ENCODE measurements at places on chromosomes 11 and 22. TPM values are rescaled to one million over a fixed set of nuclear protein-coding genes. Genes with fewer than 3 reads are reported as not detected.
A peak's percentile ranks its signal among the peaks of the same experiment; 100 is the strongest.

DNA sequence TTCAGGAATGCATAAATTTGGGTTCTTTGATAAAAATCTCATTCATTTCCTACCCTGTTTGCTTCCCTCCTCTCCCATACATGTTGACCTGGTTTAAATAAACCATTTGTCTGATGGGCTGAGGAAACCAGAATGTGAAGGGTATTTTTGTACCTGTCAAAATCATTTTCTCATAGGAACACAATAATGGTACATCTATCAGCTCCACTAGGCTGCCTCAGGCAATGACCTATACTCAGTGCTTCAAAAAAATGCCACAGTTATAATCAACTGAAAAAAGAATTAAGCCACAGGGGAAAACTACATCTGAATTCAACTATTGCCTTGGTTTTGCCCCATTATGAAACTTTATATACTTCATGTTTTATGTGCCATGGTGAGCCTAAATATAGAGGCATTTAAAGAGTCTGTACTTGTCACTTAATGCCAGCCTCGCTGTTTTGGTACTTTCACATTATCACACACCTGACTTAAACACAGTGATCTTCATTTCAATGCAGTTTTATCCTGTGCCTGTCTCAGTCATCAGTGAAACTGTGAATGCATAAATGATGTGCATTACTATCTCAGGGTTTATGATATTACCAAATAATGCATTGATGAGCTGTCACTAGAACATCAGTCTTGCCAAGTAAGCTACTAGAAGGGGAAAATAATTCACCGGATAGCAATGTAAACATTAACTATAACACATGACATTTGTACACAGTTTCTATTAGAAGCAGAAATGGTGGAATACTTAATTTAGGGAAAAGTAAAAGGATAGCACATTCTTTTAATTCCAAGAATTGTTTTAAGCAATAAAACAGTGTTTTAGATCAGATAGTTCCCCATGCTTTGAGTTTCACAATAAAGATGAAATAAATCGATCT is 92.7 kb downstream of the MSANTD4 start:
- DNase-seq: no peak

- peak; percentile 38 for DNase-seq
Measured at GRCh38 chr22:30602049-30602448, 4.9 kb upstream of the TCN2 start.

DNA sequence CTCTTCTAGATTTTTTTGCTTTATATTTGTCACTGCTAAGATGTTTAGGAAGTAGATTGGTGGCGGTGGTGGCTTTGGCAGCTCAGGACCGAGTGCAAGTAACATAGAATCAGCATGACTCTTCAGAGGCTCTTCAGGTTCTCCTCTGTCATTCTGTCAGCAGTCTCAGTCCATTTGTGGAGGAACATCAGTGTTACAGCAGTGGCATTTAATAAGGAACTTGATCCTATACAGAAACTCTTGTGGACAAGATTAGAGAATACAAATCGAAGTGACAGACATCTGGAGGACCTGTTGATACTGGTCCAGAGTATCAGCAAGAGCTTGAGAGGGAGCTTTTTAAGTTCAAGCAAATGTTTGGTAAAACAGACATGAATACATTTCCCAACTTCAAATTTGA is 82.2 kb upstream of the GNAZ start:
- no peak for DNase-seq

- DNase-seq: no peak
Measured at GRCh38 chr22:43432883-43433415, 21.1 kb downstream of the MPPED1 start.

- DNase-seq: peak; percentile 43
Measured at GRCh38 chr22:17639247-17639741, 737 bp downstream of the BCL2L13 start.

GRCh38 chr11:120310870-120311269 is 14.2 kb upstream of the TLCD5 start:
- DNase-seq: no peak

GRCh38 chr11:1750481-1750839 is at the start of gene IFITM10:
IFITM10 (minus strand) TSS chr11:1750595; CDS start chr11:1750442, 153 bp downstream.
- DNase-seq: no peak

DNA sequence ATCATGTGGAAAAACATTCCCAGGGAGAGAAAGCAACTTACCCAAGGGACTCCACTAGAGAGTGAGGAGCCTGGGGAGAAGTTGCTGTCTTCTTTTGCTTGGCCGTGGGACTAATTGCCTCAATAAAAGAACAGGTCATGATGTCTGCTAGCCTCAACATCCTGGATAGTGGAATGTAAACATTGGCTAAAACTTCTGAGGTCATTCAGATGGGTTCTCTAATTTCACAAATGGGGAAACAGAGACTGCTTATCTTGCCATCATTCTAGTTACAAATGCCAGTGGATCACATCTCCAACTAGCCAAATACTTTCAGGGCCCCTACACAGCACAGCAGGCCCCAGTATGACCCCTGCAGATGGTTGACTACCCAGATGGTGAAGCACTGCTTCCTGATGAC is 28.4 kb upstream of the PAMR1 start:
- no peak for DNase-seq

- no peak for DNase-seq
Measured at GRCh38 chr22:22769434-22770279, 118.0 kb upstream of the IGLL5 start.

- no peak for DNase-seq
Measured at GRCh38 chr11:19803506-19803998, 90.9 kb downstream of the NAV2 start.

DNA sequence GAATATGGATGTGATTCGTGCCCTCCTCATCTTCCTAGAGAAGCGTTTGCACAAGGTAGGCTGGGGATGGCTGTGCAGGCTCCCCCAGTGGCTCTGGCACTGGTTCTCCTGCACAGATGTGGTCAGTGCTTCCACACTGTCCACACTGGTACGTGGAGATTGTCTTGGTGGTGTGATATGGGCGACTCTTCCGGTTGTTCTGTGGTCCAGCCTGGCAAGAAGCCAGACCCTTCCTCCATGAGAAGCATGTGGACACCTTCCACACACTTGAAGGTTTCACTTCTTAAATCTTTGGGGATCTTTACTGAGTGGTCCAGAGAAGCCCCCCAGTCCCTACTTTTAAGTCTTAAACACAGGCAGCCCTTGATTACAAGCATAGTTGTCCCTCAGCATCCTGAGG is 3.8 kb downstream of the RIC8A start:
- no peak for DNase-seq

DNA sequence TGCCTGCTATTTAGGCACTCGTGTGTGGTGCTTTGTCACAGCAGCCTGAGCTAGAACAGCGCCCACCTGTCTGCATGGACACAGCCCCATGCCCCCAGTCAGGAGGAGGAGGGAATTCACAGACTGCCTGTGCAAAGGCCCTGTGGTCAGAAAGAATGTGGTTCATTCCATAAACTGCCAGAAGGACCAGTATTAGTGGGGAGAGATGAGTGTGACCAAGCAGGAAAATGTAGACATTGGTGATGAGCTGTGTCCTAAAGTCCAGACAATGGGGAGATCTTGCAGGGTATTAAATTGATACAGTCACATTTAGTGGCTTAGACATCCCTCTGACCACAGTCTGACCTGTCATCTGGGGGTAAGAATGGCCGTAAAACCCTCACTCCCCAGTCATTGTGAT is 83.7 kb upstream of the LINC01488 start:
- no peak for DNase-seq

- DNase-seq: peak; percentile 14
Measured at GRCh38 chr11:92253421-92253820, 28.8 kb downstream of the FAT3 start.

DNA sequence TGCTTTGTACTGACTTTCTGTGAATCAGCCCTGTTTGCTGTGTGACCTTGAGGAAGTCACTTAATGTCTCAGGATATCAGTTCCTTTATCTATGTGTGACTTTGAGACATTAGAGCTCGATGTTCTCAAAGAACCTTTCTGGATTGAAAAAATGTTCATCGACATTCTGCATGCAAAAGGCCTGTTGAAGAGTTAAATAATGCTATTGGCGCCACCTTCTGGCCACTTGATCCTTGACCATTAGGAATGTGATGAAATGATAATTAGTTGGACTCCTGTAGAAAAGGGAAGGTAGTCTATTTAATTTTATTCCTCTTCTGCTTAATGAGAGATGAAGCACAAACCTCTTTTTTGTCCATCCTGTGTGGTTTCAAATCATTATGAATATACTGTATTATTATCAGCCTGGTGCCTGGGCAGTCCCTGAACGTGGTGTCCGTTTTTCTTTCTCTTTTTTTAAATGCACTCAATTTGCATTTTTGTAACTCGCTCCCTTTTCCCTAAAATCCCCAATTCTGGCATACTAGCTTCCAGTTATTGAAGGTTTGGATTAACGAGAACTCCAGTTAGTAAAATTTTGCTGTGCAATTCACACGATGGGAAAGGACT is 20.7 kb downstream of the ELF5 start:
- DNase-seq: peak; percentile 76

GRCh38 chr11:75152090-75152489 is 1.2 kb downstream of the SLCO2B1 start:
- no peak for DNase-seq

GRCh38 chr11:34050581-34051348 is 766 bp upstream of the CAPRIN1 start:
- no peak for DNase-seq

DNA sequence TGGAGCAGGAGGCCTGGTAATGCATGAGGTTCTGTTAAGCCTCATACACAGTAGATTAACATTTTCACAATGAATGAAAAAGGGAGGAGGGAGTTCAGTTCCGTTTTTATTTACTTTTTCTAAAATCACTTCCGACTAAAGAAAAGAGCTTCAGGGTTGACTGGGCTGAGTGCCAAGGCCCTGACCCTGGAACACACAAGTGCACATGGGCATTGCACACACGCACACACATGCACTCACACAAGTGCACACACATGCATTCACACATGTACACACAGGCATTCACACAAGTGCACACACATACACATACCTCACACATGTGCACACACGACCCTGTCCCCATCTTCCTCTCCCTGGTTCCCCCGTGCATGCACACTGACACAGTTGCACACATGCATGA is 303.3 kb downstream of the BRD1 start:
- no peak for DNase-seq

- peak; percentile 18 for DNase-seq
Measured at GRCh38 chr22:29269731-29270474, 1.8 kb downstream of the EWSR1 start.

GRCh38 chr22:29427176-29427760 is 11.1 kb upstream of the RFPL1 start:
- no peak for DNase-seq

DNA sequence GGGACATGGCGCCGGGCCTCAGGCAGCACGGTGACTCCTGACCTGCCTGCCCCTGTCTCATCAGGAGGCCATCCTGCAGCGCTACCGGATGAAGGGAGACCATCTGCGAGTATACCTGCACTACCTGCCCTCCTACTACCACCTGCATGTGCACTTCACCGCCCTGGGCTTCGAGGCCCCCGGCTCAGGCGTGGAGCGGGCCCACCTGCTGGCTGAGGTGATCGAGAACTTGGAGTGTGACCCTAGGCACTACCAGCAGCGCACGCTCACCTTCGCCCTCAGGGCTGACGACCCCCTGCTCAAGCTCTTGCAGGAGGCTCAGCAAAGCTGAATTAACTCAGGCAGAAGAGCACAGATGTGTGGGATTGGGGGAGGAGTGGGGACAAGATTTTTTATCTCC is 10.2 kb upstream of the ST3GAL4 start:
- DNase-seq: no peak

GRCh38 chr11:35005141-35005780 is 88.8 kb downstream of the PDHX start:
- DNase-seq: no peak

GRCh38 chr11:81979448-81979847 is 754.2 kb downstream of the FAM181B start:
- no peak for DNase-seq

DNA sequence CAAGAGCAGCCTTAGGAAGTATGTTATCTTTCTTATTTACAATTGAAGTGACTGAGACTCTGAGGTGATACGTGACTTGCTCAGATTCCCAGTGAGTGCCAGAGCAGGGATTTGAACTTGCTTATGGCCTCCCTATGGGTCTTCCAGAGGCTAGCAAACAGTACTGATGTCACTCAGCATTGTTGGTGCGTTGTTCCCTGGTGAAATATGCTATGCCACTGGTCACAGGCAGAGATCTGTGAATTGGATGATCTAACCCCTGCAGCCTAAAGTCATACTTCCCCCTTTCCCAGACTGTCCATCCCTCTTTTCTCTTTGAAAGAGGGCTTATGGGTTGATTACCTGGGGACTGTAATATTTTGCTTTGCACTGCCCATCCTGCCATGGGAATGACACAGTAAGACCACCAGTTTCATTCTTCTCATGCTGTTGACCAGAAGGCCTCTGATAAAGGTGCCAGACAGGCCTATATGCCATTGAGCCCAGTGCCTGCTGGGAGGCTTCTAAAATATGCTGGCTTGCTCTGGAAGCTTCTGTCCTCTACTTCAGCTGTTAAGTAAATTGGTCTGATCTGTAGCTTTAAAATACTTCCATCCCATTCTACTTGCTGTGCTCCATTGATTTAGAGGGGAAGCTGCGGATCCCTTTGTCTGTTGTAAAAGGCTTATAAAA is 152.2 kb upstream of the E2F8 start:
- DNase-seq: no peak

DNA sequence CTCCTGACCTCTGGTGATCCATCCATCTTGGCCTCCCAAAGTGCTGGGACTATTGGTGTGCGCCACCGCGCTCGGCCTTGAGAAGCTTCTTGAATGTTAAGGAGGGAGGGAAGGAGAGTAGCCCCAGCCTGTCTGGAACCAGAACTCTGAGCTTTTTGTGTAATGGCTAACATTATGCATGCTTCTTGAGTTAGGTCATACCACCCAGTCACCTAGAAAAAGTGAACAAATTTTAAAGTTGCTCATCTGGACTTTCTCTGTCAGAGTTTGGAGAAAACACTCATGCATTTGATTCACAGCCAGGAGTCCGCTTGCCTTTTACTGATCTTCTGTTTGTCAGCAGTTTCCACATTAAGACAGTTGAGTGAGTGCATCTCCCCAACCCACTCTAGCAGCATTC is 82.1 kb downstream of the PPP6R3 start:
- DNase-seq: peak; percentile 23

NEFH gene
- total RNA-seq: not detected

IGLL1 gene
- total RNA-seq: not detected

TUBA8 gene
- total RNA-seq: 0.66 TPM

LIF gene
- total RNA-seq: 19.3 TPM

CD248 gene
- not detected for total RNA-seq

OR52A1 gene
- total RNA-seq: not detected

GSTT2 gene
- total RNA-seq: not detected

MS4A6E gene
- total RNA-seq: not detected
